NCI-H446 treated with DMSO at 0.1 percent for 48 hours (cell line): ENCODE measurements at places on chromosomes 2 and 18.
A peak's percentile ranks its signal among the peaks of the same experiment; 100 is the strongest.

DNA sequence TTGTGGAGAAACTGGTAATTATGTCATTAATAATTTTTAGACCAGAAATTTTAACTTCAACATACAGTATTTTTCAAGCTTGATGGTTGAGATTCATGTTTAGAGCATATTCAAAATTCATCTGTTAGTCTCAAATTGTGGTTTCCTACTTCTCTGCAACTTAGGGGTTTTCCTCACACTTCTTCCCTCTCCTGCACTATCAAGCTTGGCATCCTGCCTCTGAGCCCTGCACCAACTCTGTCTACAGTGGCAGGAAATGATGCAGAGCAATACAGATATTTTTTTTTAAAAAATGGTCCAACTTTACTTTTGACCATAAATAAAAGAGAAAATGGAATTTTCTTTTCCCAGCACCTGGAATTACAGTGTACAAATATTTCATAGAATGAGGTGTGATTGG, 247.3 kb downstream of the NUP35 start:
- DNase-seq = no peak

DNA sequence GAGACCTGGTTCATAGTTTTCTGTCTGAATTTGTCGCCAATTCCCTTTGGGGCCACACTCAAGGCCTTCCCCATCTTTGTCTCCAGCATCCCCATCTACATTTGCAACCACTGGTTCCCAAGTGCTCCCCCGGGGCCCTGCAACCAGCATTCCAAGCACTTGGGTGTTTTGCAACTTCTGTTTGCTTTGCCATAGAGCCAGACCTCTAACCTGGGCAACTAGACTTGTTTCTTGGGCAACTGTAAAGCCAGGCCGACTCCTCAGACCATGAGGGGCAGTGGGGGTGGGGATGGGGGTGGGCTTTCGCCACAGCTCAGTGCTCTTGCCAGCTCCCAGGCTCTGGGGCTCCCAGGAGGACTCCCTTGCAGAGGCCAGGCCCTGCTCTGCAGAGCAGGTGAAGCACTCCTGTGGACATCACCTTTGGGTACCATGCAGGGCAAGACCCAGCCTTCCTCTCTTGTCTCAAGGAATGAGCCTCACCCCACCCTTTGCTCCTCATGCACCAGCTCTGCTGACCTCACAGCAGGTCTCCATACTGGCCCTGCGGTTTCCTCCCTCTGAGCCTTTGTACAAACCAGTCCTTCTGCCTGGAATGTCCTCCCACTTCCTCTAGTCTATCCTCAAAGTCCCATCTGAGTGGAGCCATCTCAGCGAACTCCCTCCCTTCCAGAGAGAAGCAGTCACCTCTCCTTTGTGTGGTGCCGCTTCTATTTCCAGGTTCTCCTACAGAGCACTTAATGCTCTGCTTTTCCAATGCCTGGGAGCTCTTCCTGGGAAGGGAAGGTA, 126.7 kb upstream of the MYCN start:
- no peak for DNase-seq

DNA sequence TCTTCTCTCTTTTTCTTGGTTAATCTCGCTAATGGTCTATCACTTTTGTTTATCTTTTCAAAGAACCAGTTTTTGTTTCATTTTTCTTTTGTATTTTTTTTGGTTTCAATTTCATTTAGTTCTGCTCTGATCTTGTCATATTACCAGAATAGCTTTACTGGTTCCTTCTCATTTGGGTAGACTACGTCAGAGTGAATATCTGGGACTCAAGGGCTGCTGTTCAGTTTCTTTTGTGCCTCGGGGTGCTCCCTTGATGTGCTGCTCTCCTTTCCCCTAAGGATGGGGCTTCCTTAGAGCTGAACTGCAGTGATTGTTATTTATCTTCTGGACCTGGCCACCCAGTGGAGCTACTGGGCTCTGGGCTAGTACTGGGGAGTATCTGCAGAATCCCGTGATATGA, 29.4 kb upstream of the IL1RN start:
- no peak for DNase-seq

GRCh38 chr2:201931951-201932350, 101.7 kb upstream of the FZD7 start:
- DNase-seq = no peak

DNA sequence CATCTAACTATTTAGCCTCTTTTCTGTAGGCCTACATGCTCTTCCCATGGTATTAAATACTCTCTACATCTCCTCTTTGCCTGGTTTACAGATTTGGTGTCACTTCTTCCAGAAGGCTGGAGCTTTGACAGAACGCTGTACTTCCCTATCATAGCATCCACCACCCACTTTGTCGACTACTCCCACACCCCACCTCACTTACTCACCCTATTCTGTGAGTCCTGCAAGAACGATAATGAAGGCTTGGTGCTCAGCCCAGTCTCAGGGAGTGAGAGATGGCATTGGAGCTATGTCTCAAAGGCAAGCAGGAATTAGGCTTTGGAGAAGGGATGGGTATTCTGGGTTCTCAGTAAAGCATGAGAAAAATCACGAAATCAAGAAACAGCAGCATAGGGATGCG, 20.3 kb upstream of the KDM3A start:
- no peak for DNase-seq

DNA sequence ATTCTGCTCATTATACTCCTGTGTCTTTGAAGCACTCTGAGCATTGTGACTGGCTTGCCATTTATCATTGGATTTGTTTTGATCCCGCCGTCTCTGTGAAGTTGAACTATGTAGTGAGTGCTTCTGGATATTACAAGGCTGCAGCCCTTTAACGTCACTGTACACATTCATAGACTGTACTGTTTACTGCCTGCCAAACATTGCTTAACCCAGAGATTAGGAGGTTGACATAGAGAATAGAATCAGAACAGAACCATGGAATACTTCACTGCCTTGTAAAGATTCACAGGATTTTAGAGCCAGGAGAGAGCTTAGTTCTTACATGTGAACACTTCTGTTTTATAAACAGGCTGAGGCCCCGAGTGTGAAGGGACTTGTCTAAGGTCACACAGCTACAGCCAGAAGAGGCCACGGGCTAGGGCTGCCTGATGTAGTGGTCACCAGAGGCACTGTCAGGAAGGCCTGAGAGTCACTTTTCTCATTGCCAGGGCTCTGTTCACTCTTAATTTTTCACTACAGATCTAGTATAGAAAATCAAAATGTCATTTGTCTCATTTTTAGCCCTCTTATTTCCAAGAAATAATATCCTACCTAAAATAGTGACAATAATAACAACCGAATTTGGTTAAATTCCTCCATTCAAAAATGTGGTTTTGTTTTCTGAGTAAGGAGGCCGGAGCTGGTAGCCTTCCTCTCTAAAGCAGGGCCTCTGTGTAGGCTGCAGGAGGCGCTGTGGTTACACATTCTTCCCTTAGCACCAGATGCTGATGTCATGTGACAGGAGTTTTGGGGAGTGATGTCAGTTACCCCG, 87.9 kb downstream of the UGGT1 start:
- no peak for DNase-seq

- no peak for DNase-seq
Observed at GRCh38 chr2:15507061-15507460, 54.1 kb downstream of the NBAS start.

DNA sequence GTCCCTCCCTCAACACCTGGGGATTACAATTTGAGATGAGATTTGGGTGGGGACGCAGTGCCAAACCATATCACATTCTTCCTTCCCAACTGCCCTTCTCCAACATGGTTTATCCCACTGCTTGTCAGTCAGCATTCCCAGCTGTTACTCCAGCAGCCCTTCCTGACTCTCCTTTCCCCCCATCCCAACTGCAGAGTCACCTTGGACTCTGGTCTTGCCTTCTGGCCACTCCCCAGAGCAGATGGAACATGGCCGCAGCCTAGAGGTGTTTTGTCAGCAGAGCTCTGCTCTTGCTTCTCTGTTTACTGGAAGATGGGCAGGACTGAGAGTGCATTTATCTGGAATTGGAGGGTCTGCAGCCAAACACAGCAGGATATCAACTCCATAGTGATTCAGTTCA, 51.2 kb upstream of the MEX3C start:
- no peak for DNase-seq

DNA sequence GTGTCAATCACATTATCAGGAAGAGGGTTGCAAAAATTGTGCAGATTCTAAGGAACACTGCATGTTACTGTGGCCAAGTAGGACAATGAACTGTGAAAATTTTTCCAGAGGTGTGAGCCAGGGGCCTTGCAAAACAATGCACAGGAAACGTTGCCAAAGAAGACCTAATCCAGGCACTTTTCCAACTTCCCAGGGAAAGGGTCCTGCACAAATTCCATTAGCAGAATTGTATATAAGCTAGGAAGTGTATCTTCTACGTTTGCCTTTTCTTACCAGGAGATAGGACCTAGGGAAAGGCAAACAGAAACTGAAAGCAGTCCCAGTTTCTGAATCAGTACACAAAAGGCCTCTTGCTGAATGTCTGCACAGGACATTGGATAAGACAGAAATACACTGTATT, 1888.3 kb upstream of the CELF4 start:
- peak; percentile 36 for DNase-seq

- DNase-seq = no peak
Observed at GRCh38 chr2:163246135-163246534, 407.6 kb upstream of the KCNH7 start.

DNA sequence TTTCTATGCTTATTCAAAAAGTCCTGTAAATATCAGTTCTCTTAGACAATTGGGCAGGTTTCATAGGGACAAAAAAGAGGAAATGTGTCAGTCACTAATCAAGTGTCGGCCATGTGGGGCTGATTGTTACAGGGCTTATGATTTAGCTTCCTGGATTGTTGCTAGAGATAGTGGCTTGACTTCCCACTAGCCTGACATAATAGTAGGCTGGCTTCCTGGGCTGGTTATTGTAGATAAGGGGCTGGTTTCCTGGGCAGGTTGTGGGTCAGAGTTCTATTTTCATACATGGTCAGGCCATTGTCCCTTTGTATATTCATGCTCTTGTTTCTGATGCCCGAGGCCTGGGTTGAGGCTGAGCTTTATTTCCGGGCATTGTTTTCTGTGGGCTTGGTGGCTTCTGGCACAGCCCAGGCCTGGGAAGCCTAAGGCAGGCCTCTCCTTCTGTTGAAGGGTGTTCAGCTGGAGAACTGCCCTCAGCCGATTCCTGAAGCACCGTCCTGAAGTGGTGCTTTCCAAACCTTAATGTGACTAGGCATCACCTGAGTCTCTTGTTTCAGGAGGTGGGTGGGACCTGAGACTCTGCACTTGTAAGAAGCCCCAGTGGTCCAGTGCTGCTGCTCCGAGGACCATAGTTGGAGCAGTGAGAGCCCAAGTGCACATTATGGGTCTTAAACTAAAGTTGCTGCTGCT, 37.0 kb downstream of the CD8B2 start:
- DNase-seq = no peak

- no peak for DNase-seq
Observed at GRCh38 chr2:234462218-234462992, 34.5 kb downstream of the ARL4C start.

DNA sequence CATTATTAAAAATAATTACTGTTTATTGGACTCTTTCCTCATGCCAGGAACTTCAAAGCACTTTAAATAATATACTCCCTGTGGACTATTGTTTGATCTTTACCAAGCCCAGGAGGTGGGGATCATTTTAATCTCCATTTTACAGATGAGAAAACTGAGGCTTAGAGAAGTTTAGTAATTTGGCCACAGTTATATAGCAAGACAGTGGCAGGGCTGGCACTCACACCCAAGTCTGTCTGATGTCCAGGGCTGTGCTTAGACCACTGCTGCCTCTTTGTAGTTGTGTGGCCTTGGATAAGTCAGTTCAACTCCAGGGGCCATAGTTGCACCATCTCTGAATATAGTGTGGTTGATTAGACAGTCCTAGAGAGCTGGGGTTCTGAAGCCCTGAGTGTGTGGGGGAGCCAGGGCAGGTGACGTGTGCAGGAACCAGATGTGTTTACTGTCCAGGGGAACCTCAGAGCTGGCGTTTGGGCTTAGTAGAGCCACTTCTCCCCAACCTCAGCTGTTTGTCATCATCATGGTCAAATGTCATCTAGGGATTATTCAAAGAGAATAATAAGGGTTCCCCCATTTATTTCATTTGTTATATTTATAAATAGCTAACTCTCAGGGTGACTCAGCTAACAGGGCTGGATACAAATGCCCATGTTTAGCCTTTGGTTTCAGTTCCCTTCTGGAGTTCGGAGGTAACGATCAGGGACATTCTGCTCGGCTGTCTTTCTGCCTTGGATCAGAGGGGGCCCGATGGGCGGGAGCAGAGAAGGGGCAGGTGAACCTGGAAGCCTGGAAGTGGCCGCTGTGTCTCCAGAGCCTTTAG, 68.0 kb downstream of the BOLA3 start:
- DNase-seq = no peak

GRCh38 chr2:17069564-17069963, 403.9 kb upstream of the CYRIA start:
- no peak for DNase-seq

DNA sequence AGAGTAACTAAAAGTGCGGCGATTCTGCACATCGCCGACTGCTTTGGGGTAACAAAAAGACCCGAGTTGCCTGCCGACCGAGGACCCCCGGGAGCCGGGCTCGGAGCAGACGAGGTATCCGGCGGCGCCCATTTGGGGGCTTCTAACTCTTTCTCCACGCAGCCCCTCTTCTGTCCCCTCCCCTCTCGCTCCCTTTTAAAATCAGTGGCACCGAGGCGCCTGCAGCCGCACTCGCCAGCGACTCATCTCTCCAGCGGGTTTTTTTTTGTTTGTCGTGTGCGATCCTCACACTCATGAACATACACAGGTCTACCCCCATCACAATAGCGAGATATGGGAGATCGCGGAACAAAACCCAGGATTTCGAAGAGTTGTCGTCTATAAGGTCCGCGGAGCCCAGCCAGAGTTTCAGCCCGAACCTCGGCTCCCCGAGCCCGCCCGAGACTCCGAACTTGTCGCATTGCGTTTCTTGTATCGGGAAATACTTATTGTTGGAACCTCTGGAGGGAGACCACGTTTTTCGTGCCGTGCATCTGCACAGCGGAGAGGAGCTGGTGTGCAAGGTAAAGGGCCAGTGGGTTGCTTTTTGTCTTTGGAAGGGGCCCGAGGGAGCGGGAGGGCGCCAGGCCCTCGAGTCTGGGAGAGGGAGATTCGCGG, 1.4 kb downstream of the TRIB2 start:
- no peak for DNase-seq

- no peak for DNase-seq
Observed at GRCh38 chr2:202114291-202114690, 41.2 kb downstream of the KIAA2012 start.

DNA sequence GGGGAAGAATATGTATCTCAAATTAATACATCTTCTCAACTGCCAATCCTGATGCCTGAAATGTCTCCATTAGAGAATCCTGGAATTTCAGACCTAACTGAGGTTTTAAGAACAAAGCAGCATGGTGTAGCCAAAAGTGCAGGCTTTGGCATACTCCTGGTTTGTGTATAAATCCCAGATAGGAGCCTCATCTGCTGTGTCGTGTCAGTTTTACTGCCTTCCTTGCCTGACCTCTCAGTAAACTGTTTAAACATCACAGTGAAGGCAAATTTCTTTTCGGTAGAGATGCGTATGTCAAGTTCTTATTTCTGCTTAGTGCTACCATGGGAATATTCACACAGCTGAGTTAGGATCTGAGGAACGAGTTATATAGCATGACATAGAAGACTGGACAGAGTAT, 7.3 kb downstream of the SCG2 start:
- no peak for DNase-seq

- no peak for DNase-seq
Observed at GRCh38 chr18:60466677-60467076, 94.1 kb upstream of the MC4R start.
